NT2/D1 (cell line): ENCODE measurements at places on chromosomes 13 and 19.
A peak's percentile ranks its signal among the peaks of the same experiment; 100 is the strongest.

DNA sequence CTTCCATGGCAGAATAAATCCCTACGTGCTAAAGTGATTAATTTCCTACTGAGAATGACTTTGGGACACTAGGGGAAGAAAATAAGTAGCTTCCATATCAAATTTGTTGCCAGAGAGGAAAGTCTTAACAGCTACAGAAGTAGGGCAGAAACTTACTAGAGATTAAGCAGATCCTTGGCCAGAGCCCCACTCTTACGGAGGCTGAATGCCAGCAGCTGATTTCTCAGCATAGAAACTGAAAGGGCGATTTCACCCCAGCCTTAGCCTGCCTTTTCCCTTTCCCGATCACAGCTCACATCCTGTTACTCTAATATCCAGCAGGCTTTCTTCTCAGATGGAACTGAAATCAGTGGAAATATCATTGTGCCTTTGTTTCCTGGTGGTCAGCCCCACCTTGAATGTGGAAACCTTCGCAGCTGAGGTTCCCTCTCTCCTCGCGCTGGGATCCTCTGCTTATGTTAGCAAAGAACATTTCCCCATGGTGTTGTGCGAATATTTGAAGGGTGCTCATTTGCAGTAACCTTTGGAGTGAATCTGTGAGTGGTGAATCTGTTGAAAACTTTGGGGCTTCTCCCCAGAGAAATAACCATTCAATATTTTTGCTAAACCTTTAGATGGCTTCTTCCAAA, 8.4 kb downstream of the FAM124A start:
- no peak for DNase-seq

DNA sequence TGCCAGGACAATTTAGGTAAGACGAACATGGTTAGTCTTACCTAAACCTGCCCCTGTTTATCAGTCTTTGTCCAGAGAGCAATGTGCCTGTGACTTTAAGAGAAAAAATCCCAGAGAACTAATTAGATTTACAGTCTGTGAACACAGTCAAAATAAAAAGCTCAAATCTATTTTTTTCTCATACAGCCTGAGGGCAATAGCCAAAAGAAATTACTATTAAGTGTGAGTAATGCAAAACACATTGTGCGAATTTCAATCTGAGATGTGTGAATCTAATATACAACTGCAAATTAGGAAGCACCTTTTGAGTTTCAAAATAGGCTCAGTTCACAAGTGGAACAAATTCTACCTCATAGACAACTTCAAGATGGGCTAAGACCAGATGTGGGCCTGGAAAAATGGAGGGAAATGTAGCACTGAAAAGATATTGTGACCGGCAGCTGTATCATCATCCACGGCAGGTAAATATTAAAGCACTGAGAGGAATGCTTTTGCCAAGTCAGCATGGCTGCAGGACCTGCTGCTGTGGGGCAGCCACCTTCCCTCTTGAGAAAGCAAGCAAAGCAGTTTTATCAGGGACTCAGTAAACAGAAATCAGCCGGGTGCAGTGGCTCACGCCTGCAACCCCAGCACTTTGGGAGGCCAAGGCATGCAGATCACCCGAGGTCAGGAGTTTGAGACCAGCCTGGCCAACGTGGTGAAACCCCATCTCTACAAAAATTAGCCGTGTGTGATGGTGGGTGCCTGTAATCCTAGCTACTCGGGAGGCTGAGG, 114.8 kb downstream of the KATNAL1 start:
- DNase-seq, result no peak

GRCh38 chr19:46016426-46017094, 6.3 kb downstream of the PGLYRP1 start:
- DNase-seq, result peak; percentile 61

DNA sequence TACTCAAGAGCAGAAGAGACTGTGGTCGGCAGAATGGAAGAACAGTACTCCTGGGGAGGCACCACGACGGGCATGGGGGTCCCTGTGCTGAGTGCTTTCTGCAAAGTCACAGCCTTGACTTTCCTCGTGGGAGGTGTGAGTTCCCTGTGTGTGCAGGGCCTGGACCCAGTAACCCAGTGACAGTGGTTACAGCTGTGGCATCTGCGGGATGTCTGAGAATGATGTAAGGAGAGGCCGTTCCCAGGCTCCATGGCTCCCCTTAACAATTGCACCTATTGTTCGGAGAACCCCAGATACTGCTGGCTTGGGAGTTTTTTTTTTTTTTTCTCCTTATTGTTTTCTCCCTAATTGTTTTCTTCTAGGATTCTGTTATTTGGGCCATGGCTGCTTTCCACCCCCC, 5.1 kb upstream of the NANOS2 start:
- DNase-seq, result no peak

- DNase-seq, result no peak
Observed at GRCh38 chr13:43787518-43787891, 733 bp upstream of the ENOX1 start.

- no peak for DNase-seq
Observed at GRCh38 chr13:38376546-38376945, 26.9 kb downstream of the UFM1 start.

GRCh38 chr19:1590641-1591397, 1.8 kb downstream of the MBD3 start:
- DNase-seq, result no peak

- no peak for DNase-seq
Observed at GRCh38 chr13:76879203-76879882, 6.9 kb downstream of the KCTD12 start.

- DNase-seq, result no peak
Observed at GRCh38 chr13:58907347-58907746, 1256.4 kb downstream of the DIAPH3 start.

GRCh38 chr19:54418930-54419800, 3.9 kb downstream of the TTYH1 start:
- no peak for DNase-seq

GRCh38 chr19:49678985-49679770, 2.1 kb downstream of the PRMT1 start:
- no peak for DNase-seq

GRCh38 chr19:56217039-56217949, 15.2 kb downstream of the ZSCAN5C start:
- DNase-seq, result no peak
